ENCODE measurements at places on chromosomes 2 and 18.

- no peak for DNase-seq
Measured at GRCh38 chr2:38057651-38058410, 18.1 kb downstream of the CYP1B1 start.

- peak; percentile 8 for DNase-seq
Measured at GRCh38 chr2:239160226-239161143, 240.3 kb downstream of the HDAC4 start.

DNA sequence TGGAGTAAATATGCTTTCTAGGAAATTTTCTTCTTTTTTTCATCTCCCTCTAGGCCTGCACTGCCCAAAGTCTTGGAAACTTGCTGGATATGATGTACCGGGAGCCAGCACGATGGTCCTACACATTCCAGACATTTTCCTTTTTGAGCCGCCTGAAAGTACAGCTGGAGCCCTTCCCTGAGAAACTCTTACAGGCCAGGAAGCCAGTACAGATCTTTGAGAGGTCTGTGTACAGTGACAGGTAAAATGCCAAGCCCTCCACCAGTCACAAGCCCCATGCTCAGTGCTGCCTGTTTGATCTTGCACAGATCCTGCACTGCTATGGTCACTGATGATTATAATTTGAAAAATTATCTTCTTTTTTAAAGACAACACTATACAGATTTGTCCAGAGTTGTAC, 20.0 kb downstream of the DGUOK start:
- DNase-seq, result no peak

DNA sequence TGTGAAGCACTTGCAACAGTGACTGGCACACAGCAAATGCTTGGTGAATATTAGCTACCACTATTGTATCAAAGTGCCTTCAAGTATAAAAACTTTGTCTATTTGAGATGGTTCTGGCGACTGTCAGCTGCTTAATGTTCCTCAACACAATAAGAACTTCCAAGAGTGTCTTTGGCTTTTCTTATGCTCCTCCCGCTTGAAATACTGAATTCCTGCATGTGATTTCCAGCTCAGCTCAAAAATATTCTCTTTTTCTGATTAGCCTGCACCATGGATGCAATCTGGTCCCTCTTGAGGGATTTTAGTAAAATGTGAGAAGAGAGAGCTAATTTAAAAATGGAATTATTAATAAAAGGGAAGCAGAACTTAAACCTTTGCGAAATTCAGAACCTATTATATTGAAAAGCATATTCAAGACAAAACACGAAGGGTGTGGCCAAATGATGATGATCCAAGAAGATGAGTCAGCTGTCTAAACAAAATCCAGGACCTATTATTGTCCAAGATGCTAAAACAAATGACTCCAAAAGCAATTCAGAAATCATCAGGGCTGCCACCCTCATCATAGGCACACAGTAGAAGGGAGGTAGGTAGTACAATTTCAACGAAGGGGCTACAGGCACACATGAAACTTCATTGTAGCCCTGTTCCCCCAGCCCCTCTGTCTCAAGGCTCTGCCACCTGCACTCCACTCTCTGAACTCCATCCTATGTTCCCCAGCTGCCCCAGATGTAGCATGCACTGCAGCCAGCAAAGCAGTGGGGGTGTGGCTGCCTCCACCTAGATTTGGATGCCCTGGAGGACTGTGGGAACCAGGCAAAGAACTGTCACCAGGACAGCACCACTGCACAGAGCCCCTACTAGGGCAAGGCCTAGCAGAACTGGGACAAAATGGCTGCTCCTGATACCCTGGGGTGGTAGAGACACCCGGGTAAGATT, 190.1 kb downstream of the ZNF385B start:
- no peak for DNase-seq

DNA sequence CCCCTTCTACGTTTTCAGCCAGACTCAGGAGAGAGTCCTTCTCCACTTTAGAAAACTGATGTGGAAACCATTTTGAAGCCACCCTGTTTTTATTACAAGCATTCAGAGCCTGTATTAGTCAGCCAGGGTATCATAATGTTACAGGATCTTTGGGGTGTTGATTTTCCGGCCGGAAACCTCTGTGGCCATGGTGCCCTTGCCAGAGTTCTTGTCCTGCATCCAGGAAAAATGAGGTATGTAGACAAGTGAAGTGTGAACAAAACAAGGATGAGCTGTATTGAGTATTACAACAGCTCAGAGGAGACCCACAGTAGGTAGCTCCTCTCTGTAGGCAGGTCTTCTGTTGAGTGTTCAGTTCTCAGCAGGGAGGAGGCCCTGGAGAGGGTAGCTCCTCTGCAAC, 241.0 kb upstream of the COPS8 start:
- no peak for DNase-seq

DNA sequence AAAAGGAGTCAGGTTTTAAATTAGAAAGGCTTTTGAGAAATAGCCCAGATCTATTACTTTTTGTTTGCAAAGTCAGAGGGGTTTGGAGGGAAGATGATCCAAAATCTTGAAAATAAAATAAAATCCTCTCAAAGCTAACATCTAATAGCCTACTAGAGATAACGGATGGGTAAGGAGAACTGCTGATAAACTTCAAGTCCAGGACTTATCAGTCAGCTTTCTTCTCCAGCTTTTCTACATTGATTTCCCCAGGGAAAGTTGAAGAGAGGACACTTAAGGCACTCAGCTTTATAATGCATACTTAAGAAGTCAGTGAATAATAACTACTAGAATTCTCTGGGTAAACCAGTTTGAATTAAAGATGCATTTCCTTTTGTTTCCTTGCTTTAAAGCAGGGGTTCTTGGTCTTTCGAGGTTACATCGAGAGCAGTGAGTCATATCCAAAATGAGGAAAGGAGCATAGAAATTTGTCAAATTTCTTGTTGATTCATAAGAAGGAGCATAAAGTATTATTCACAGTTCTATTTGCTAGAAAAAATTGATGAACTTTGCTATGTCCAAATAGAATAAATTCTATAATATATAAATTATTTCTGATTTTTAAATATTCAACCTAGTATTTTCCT, 43.2 kb upstream of the ITPRID2 start:
- no peak for DNase-seq

All from femur (tissue), 1 donor.